ENCODE measurements at places on chromosomes 4 and X. TPM values are rescaled to one million over a fixed set of nuclear protein-coding genes. Genes with fewer than 3 reads are reported as not detected.

Gene EOLA1
- 8.4 TPM for total RNA-seq

Gene HDAC8
- 21.4 TPM for total RNA-seq

Gene CCDC120
- 0.52 TPM for total RNA-seq

Gene CXorf49
- not detected for total RNA-seq

Gene TBC1D1
- 54.3 TPM for total RNA-seq

Gene NPY2R
- not detected for total RNA-seq

Gene TMEM144
- total RNA-seq = 2.6 TPM

Gene CLIC2
- total RNA-seq = 3.1 TPM

Gene PAGE4
- not detected for total RNA-seq

Gene BEND2
- total RNA-seq = not detected
